ENCODE measurements at places on chromosomes 2 and 18. TPM values are rescaled to one million over a fixed set of nuclear protein-coding genes. Genes with fewer than 3 reads are reported as not detected.
A peak's percentile ranks its signal among the peaks of the same experiment; 100 is the strongest.

Gene ZNF804A
- 0.41 TPM for total RNA-seq

Gene FBLN7
- 2.9 TPM for total RNA-seq

Gene KCTD1
- 13.5 TPM for total RNA-seq

Gene CTAGE1
- total RNA-seq, result not detected

GRCh38 chr2:28587526-28588291, 91.8 kb downstream of the PLB1 start:
- H3K27ac ChIP-seq, result no peak overlapping the region
- H3K4me1 ChIP-seq, result no peaks in the 10 kb centered on the region
- H3K4me3 ChIP-seq, result no peak overlapping the region
- H3K36me3 ChIP-seq, result no peaks in the 10 kb centered on the region
- no peaks in the 10 kb centered on the region for H3K27me3 ChIP-seq

- no peaks in the 10 kb centered on the region for H3K4me1 ChIP-seq
- no peak overlapping the region for H3K4me3 ChIP-seq
- DNase-seq, result no peak
- H3K27ac ChIP-seq, result no peak overlapping the region
Observed at GRCh38 chr2:216992056-216992675, 132.3 kb upstream of the TNP1 start.

DNA sequence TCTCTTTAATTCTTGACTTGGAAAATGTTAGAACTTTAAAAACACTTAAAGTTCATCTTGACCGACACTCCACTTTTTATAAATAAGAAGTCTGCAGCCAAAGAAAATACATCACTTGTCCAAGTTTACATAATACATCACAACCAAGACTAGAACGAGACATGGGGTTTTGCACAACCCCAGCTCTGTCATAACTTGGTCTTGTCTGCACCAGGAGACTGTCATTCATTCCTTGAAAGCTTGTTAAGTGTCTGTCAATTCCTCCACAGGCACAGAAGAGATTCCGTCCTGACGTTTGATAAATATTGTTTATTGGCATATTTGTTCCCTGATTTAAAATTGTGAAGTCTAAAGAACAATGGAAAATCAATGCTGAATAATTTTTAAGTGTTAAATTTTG, 139.5 kb upstream of the SETBP1 start:
- H3K27me3 ChIP-seq, result no peaks in the 10 kb centered on the region
- no peak for DNase-seq
- H3K4me1 ChIP-seq, result peaks cover 11% of the 10 kb centered on the region
- H3K4me3 ChIP-seq, result no peak overlapping the region
- no peak overlapping the region for H3K27ac ChIP-seq

DNA sequence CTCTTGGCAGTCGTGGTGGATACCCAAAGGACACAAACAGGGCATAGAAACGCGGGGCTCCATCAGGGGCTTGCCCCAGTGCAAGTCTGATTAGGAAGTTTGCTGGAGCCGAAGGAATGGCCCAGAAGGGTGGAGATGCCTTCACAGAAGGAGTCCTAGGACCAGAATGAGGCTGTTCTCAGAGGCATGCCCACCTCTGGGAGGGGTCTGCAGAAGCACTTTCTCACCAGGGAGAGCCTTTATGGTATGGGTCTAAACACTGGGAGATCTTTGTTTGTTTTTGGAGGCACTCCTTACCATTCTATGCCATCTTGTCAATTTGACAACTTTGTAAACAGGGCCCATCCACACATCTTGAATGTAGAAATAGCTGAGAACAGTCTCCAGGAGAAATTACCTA, 75.0 kb downstream of the CRIM1 start:
- DNase-seq, result no peak
- peaks cover 21% of the 10 kb centered on the region for H3K4me1 ChIP-seq
- no peaks in the 10 kb centered on the region for H3K27me3 ChIP-seq
- H3K36me3 ChIP-seq, result no peaks in the 10 kb centered on the region
- no peak overlapping the region for H3K4me3 ChIP-seq

DNA sequence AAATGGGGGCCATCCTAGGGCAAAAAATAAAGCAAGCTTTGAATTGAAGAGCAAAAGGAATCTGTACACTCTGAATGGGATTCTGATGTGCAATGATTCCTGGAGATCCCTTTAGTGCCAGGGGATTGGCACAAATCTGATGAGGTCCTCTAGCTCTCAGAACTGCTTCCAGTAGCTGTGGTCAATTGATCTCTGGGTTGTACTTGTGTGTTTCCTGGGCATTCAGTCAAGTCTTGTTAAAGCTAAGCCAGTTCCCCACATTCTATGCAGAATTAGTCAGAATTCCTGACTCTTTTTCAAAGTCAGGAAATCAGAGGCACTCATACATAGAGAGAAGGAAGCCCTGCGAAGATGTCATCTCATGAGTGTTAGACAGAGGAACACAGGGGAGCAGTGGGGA, 161.3 kb downstream of the DNER start:
- H3K36me3 ChIP-seq, result no peaks in the 10 kb centered on the region
- H3K27ac ChIP-seq, result no peak overlapping the region

DNA sequence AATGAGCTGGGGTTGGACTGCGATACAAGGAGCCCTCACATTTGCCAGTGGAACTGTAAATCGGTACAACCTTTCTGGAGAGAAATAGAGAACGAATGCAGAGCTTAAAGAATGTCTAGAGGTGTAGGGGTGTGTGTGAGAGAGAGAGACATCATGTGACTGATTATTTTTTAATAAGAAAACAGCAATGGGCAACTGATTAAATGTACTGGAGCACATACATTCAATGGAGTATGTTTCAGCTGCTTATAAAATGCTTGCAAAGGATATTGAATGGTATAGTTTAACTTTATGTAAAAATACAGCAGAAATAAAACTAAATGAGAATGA, 391 bp upstream of the TMEM17 start:
- no peaks in the 10 kb centered on the region for H3K36me3 ChIP-seq
- no peaks in the 10 kb centered on the region for H3K27me3 ChIP-seq
- peak overlapping the region; percentile 87 for H3K27ac ChIP-seq
- no peak for DNase-seq

DNA sequence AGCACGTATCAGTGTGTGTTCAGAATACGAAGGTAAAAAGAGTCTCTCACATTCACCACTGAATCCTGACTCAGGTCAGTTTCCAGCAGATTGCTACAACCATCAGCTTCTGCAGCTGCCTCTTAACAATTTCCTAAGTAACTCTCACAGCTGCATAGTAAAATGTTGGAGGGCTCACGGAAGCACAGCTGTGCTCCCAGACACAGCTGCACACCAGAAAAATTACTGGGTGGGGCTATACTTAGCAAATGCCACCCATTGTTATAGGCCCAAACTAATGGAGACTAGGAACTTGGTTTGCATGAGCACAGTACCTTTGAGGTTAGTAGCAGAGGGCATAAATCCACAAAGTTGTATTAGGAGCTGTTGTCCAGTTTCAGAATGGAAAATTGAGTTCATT, 153.9 kb upstream of the ERBB4 start:
- H3K4me3 ChIP-seq, result no peak overlapping the region
- no peaks in the 10 kb centered on the region for H3K27me3 ChIP-seq
- no peaks in the 10 kb centered on the region for H3K4me1 ChIP-seq
- DNase-seq, result no peak
- H3K27ac ChIP-seq, result no peak overlapping the region

- peak overlapping the region; percentile 23 for H3K27ac ChIP-seq
- peaks cover 8% of the 10 kb centered on the region for H3K4me1 ChIP-seq
- H3K27me3 ChIP-seq, result no peaks in the 10 kb centered on the region
- no peak for DNase-seq
- H3K4me3 ChIP-seq, result no peak overlapping the region
Observed at GRCh38 chr2:45570671-45571334, 40.3 kb downstream of the SRBD1 start.

GRCh38 chr2:42865884-42866881, 73.8 kb upstream of the HAAO start:
- no peak for DNase-seq
- no peaks in the 10 kb centered on the region for H3K27me3 ChIP-seq
- H3K36me3 ChIP-seq, result no peaks in the 10 kb centered on the region
- H3K27ac ChIP-seq, result peak overlapping the region; percentile 74
- H3K4me1 ChIP-seq, result no peaks in the 10 kb centered on the region

DNA sequence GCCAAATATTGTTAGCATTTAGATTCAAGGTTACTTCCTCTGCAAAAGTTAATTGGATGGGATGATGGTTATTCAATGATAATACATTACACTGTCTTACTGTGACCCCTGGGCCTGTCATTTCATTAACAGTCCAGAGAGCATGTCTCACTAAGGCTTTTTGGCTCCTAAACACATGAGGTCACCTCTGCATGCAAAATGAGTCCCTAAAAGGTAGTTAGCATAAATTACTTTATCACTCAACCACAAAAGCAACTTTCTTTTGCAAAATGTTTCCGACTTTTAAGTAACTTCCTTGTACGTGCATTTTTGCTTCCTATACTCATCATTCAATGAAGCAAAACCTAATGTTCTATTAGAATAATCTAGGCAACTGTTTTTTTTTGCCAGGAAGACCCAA, 16.8 kb upstream of the AGFG1 start:
- H3K4me1 ChIP-seq, result peaks cover 11% of the 10 kb centered on the region
- no peaks in the 10 kb centered on the region for H3K27me3 ChIP-seq
- H3K4me3 ChIP-seq, result no peak overlapping the region
- H3K27ac ChIP-seq, result no peak overlapping the region

DNA sequence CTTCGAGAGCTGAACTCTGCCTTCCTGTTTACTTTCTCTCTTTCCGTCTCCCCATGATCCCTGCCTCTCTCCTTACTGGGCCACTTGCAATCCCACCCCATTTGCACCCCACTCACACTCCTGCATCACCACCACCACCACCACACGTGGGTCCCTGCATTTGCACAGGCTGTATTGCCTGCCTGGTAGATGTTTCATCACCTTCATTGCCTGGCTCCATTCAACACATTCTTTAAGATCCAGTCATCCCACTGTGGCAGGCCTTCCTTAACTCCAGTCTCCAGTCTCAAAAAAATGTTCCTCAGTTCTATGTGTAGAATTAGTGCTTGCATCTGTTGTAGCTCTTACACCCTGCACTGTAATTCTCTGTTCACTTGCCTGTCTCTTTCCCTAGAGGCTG, 13.9 kb downstream of the NOSTRIN start:
- no peak overlapping the region for H3K4me3 ChIP-seq
- H3K4me1 ChIP-seq, result no peaks in the 10 kb centered on the region
- DNase-seq, result no peak
- peaks cover 4% of the 10 kb centered on the region for H3K36me3 ChIP-seq
- H3K27ac ChIP-seq, result no peak overlapping the region

GRCh38 chr2:120346026-120346666, at the start of gene INHBB:
INHBB (plus strand) TSS chr2:120346136; CDS start chr2:120346189, 53 bp downstream.
- peak; percentile 13 for DNase-seq
- peaks cover 88% of the 10 kb centered on the region for H3K27me3 ChIP-seq
- peaks cover 39% of the 10 kb centered on the region for H3K4me1 ChIP-seq
- H3K27ac ChIP-seq, result no peak within 1 kb of the TSS
- H3K4me3 ChIP-seq, result peak within 1 kb of the TSS; percentile 57
- H3K36me3 ChIP-seq, result no peaks in the 10 kb centered on the region
